NCI-H1436 (cell line): ENCODE measurements at places on chromosomes 12 and 14.

GRCh38 chr14:73861073-73861472, 9.4 kb downstream of the PTGR2 start:
- DNase-seq: no peak

GRCh38 chr14:72172049-72172448, 239.8 kb downstream of the RGS6 start:
- no peak for DNase-seq

DNA sequence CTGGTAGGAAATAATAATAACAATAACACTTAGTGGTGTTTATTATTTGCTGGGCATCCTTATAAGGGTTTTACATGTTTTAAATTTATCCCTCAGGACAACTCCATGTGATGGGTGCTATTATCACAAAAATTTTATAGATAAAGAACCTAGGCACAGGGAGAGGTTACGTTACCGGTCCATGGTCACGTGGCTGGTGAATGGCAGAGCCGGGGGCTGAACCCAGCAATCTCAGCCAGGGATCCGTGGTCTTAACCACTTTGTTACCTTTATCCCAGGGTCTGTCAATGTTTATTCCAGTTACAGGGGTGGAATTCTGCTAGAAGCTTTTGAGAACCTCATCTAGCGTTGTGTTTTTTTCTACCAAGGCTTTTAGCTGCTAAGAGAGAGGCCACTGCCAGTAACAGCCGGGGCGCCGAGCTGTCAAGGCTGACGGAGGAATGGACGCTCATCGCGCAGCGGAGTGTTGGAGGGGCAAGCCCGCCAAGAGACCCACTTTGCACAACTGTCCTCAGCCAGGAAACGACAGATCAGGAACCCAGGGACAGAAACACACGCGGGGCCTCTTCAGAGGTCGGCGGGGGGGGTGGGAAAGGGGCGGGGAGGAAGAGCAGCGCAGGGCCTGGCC, 418 bp downstream of the AMN1 start:
- peak; percentile 28 for DNase-seq

DNA sequence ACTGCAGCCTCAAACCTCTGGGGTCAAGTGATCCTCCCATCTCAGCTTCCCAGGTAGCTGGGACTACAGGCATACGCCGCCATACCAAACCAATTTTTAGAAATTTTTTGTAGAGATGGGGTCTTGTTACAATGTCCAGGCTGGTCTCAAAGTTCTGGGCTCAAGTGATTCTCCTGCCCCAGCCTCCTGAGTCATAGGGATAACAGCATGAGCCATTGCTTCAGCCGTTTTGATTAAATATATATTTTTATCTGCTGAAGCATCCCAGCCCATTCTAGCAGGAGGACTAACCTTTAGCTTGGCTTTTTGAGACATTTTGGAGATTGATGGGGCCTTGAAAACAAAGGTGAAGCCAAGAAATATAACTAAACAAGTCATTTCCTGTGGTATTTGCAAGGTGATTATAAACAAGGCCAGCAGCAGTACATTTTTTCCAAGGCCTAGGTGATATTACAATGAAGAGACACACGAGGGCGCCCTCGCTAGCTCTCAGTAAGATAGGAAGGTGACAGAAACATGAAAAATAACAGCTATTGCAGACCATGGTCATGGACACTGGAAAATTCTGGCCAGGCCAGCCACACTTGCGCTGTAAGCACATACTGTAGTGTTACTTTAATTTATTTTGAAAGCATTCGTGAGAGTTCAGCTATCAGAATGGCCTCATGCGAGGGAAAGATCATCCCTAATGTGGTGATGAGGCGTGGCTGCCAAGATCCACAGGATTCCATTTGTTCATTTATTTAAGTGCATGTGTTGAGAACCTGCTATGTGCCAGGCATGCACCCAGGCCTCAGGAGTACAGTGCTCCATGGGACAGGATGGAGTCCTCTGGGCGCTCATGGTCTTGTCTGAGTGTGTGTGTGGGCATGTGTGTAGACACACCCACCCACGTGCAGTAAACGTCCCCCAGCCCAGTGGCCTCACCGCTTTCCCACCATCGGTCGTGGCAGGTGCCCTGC, 63.5 kb downstream of the DGLUCY start:
- peak; percentile 40 for DNase-seq

GRCh38 chr14:53010193-53011040, 59.6 kb upstream of the FERMT2 start:
- no peak for DNase-seq

DNA sequence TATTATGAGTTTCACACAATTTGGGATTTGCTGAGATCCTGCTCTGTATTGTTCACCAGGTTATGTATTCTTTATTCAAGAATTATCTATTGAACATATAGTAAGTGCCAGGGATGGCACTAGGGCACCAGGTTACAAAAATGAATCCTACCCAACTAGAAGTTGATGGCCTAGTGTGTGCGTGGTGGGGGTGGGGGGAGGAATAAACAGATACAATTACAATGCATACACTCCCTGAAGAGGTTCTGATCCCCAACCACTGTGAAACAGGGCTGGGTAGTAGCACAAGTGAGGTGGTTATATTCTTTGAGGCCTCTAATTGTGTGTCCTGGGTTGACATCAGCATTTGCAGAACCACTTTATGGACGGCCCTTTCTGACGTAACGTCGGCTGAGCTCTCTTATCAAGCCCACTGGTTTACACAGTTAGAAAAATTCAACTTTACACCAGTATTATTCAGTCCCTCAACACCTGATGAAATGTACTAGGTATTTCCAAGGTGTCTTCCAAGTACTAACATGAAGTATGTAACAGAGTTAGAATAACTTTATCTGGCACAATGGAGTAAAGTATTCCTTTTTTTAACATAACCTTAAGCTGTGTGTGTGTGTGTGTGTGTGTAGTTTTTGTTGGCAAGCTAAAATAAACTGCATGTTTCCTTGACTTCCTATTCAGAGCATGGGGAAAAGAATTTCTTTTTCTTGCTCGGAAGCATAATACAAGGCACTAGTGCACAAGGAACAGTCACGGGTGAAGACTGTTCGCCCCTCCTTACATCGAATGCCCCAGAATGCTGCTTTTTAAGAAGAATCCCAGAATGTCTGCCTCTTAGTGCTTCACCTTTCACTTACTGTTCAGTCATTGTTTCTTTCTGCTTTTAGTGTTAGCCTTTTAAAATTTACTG, 8.1 kb upstream of the GLRX5 start:
- no peak for DNase-seq

DNA sequence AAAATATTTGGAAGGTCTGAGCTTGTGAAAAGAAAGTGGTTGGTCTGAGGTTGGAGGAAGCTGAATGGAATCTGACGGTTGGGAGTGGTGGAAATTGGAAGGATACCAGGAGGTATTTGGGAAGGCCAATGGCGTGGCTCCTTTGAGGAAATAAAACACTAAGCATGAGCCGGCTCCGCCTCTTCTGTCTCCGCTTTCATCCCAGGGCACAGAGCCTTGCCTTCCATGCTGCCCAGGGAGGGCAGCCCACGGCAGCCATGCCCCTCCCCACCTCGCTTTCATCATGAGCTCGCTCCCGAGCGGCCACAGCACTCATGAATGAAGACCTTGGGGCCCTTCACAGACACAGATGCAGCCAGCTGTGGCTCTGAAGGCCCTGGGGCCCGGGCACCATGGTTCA, 36.2 kb downstream of the HSP90AA1 start:
- no peak for DNase-seq

- DNase-seq: no peak
Measured at GRCh38 chr14:94100847-94101246, 9.7 kb upstream of the IFI27 start.

DNA sequence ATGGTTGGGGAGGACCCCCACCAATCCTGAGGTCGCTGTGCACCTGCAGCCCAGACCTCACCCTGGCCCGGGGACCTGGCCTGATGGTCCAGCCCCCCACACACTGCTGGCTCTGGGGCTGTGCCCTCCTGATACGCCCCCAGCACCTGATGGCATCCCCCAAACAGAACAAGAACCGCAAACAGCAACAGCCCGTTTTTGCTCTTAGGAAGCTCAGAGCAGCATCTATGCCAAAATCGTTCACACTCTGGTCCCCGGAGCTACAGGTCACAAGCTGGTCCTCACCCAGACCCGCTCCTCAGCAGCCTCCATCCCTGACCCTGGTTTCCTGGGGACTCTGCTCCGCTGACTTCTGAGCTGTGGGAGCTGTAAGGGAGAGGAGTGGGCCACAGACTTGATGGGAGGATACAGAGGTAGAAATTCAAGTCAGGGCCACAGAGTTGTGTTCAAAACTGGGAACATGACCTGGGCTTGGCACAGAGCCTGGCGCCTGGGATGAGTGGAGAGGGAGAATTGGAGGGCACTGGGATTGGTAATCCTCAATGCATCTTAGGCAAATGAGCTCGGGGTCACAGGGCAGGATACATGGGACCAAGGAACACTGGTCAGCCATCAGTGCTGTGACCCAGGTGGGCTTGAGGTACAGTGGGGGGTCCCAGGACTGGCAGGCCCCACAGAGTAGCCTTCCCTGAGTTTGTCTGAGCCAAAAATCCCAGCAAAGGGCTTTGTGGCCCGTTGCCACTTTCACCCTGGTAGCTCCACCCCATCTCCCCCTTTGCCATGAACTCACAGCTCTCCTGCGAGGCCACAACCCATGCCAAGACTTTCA, 170.9 kb upstream of the RTL1 start:
- DNase-seq: no peak

- no peak for DNase-seq
Measured at GRCh38 chr12:115313929-115314328, 630.0 kb upstream of the TBX3 start.
